ENCODE measurements at places on chromosomes 6 and 20. TPM values are rescaled to one million over a fixed set of nuclear protein-coding genes. Genes with fewer than 3 reads are reported as not detected.
A peak's percentile ranks its signal among the peaks of the same experiment; 100 is the strongest.

Gene GRM4
- total RNA-seq: 0.39 TPM

DNA sequence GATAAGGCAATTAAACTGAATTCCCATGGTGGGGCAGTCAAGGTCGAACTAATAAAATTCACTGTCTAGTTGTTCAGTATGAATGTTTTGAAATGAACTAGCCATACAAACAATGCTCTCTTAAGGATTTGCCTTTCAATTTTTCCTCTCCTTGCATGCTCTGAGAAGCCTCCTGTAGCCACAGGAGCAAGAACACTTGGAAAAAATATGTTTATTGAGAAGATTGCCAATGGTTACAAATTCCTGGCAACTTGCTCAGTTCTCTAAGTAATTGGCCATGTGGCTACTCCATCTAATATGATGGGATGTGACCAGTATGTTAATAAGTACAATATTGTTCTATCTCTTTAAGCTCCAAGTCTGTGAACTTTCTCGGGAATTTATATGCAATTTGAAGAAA lies 49.4 kb downstream of the FUT9 start:
- H3K27ac ChIP-seq: no peak overlapping the region
- no peaks in the 10 kb centered on the region for H3K27me3 ChIP-seq
- no peak overlapping the region for H3K4me3 ChIP-seq
- no peak for DNase-seq
- no peaks in the 10 kb centered on the region for H3K4me1 ChIP-seq

DNA sequence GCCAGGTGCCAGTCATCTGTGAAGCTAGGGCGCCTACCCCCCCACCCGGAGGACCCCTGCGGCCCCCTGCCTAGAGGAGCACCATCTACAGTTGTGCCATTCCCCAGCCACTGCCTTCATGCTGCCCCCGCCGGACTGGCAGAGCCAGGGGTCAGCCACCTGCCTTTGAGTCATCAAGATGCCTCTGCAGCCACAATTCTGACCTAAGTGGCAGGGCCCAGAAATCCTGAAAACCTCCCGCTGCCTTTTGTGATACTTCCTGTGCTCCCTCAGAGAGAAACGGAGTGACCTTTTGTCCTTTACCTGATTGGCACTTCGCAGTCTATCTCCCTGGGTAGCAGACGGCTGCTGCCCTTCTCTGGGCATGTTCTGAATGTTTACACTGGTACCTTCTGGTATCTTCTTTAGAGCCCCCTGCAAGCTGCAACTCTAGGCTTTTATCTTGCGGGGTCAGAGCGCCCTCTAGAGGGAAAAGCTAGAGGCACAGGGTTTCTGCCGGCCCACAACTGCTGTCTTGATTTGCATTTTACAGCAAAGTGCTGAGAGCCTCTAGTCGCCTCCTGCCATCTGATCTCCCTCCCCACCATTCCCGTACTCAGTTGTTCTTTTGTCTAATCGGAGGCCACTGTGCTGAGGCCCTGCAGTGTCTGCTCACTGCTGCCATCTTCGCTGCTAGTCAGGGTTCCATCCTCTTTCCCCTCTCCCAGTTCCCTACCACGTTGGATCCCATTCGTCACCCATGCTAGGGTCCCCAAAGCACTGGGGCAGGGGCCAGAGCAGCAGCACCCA lies 26.9 kb downstream of the SPATA2 start:
- peaks cover 5% of the 10 kb centered on the region for H3K27me3 ChIP-seq
- no peak overlapping the region for H3K4me3 ChIP-seq
- H3K27ac ChIP-seq: no peak overlapping the region
- H3K4me1 ChIP-seq: peaks cover 25% of the 10 kb centered on the region
- H3K36me3 ChIP-seq: peaks cover 6% of the 10 kb centered on the region

DNA sequence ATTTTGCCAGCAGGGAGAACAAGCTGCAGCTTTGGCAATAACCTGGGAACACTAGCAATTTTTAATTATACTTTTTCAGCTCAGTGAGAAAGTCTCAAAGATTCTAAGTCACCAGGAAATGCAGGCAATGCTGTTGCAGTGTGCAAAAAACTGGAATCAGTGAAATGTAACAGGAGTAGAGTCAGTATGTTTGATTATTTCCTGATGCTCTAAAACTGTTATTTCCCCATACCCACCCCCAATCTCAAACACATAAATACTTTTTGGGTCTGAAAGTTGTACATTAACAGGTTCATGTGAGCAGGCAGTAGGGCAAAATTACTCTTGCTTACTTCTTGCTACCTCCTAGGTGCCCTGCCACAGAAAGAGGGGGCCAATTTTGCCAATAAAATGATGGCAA lies 65.4 kb upstream of the BEND6 start:
- 0 out of 2 replicates have a peak overlapping the region, but pooled peaks have one; percentile 59 for H3K4me3 ChIP-seq
- peaks cover 65% of the 10 kb centered on the region for H3K4me1 ChIP-seq
- H3K27me3 ChIP-seq: no peaks in the 10 kb centered on the region
- DNase-seq: no peak

- no peaks in the 10 kb centered on the region for H3K27me3 ChIP-seq
- H3K27ac ChIP-seq: no peak overlapping the region
- H3K36me3 ChIP-seq: no peaks in the 10 kb centered on the region
These were observed 25.4 kb downstream of the PTK7 start for GRCh38 chr6:43101497-43101896.

DNA sequence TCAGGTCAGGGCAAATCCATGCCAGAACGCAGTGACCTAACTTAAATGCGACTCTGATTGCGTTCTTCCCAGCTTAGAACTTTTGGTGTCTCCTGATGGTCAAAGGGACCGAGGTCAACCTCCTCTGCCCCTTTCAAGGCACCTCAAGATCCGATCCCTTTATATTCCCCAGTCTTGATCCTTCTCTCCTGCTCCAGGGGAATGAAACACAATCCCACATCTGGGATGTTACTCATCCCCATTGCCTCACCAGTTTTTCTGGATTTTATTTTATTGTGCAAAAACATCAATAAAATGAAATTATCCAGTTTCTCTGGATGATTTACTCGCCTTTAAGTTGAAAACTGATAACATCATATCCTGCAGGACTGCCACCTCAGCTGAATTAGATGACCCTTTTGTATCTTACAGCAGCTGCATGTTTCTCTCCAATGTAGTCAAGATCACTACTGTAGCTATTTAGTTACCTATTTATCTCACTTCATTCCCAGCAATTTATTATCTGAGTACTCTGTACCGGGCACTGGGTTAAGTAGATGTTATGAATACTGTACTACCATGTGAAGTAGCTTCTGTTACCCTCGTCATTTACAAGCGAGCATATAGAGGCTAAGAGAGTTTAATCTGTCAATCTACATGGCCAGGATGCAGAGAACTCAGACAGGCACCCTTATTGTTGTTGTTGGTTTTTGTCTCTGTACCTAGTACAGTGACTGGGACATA lies 44.0 kb downstream of the IRAK1BP1 start:
- peak overlapping the region; percentile 72 for H3K4me3 ChIP-seq
- H3K27ac ChIP-seq: no peak overlapping the region
- peaks cover 5% of the 10 kb centered on the region for H3K36me3 ChIP-seq
- no peaks in the 10 kb centered on the region for H3K27me3 ChIP-seq
- no peak for DNase-seq
